ENCODE measurements at places on chromosomes 12 and 14.

GRCh38 chr12:6662602-6662905, 365 bp downstream of the ING4 start:
- DNase-seq, result no peak

DNA sequence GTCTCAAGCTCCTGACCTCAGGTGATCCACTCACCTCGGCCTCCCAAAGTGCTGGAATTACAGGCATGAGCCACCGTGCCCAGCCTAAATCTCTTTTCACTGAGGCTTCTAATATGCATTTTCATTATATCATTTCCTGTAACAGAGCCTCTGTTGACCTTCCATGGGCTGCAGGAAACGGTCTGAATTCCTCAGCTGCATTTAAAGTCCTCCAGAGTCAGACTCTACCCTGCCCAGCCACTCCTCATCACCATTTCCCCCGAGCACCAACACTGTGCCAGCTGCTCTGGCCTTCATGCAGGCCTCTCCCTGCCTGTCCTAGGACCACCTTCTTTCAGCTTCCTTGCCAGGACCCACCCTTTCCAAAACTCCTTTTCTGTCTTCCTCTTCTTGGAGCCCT, 9.8 kb upstream of the NFKBIA start:
- DNase-seq, result no peak

GRCh38 chr14:71579331-71579730, 352.9 kb upstream of the RGS6 start:
- no peak for DNase-seq

DNA sequence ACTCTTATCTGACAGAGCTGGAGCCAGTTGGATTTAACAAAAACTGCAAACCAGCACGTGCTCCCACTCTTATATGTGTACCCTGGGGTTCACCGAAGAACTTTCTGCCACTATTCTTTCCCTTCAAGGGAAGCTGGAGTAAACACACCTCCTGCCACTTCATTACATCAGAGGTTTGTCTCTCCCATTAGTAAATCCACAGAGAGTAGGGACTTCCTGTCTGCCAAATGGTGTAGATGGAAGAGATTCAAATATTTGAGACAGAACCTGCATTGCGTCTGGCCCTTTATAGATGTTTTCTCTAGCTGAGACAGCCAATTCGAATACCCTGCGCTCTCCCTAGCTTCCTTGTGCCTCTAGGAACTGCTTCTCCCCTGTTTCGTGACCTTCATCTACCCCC, 29.1 kb upstream of the AEBP2 start:
- DNase-seq, result no peak

GRCh38 chr12:18750085-18750484, 12.2 kb downstream of the CAPZA3 start:
- DNase-seq, result peak; percentile 50

GRCh38 chr14:74567219-74567618, 44.8 kb downstream of the LTBP2 start:
- DNase-seq, result no peak

- no peak for DNase-seq
These were observed 9.4 kb downstream of the COX16 start for GRCh38 chr14:70350078-70350477.

DNA sequence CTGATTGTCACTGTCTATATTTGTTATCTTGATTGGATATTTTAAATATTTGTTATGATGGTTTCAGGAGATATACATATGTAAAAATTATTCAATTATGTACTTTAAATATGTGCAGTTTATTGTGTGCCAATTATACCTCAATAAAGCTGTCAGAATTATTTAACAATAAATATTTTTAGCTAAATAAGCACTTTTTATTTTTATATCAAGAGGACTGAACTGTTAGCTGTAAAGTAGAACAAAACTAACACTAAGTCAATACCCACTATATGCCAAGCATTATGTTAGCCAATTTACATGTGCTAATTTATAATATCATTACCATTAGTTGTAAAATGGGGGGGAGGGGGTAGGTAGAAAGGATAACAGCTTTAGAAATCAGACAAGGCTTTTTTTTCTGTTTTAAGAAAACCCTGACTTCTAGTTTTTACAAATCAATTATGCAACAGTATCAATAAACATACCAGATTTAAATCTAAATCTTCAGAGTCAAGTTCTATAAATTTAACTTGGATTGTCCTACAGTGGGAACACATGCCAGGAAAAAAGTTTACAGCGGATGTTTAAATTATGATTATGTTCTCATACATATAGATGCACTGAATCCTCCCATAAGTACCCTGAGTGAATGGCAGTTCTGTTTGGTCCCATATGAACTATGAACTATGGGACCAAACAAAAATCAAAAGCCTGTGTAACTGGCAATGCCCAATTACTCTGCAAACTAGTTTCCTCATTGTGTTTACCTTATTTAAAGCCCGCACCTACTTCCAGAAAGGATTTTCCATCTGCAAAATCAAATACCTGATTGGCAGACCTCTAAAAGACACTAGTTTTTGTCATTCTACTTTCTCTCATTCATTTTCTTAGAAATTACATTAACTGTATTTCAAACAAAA, 2.8 kb downstream of the RALGAPA1 start:
- no peak for DNase-seq

DNA sequence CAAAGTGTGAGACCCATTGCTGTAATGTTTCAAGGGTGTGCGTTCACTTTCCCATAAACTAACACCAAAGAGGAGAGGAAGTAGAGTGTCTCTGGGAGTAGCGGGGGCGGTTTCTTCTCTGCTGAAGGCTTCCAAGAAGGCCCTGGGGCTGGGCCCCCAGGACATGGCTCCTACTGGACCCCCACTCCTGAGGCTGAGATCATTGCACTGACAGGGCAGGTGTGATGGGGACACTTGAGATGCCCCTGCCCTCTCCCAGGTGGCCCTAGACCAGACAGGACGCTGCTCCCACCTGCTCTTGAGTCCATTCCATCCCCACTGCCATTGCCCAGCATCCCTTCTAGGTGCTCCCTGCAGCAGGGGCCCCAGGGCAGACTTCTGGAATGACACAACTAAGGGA, 20.1 kb downstream of the TMEM63C start:
- DNase-seq, result no peak

DNA sequence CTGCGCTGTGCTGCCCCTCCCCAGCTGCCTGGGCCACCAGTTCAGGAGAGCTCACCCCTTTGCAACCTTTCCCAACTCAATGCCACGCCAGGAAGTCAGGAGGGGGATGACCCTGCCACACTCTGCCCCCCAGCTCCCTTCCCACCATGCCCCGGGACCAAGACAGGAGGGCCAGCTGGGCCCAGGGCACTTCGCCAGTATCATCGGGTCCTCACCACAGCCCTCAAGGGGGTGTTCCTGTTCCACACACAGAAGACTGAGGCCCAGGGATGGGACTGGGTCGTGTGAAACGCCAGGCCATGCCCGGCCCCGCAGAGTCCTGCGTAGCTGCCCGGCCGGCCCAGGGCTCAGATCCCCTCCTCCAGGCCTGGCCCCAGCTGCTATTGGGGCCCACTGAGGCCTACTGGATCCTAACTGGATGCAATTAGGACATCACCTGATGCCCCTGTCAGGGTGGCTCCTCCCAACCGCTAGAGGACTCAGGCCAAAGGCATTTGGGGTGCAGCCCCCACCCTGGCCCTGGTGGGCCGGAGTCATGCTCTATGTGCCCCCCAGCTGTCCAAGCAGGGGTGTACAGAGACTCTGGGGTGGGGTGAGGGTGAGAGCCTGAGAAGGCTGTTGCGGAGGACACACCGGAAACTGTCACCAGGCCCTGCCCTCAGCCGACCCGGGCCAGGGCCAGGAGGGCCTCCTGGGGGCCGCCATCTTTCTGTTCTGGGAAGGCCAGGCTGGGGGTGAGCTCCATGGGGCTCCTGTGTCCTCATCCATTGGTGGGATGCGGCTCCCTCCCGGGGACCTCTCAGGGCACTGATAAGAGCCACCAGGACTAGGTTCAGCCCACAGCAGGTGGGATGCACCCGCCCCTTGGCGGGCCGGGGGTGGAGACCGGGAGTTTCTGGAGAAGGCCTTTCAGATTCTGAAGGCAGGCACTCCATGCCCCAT, 29.3 kb upstream of the ANKRD9 start:
- no peak for DNase-seq

DNA sequence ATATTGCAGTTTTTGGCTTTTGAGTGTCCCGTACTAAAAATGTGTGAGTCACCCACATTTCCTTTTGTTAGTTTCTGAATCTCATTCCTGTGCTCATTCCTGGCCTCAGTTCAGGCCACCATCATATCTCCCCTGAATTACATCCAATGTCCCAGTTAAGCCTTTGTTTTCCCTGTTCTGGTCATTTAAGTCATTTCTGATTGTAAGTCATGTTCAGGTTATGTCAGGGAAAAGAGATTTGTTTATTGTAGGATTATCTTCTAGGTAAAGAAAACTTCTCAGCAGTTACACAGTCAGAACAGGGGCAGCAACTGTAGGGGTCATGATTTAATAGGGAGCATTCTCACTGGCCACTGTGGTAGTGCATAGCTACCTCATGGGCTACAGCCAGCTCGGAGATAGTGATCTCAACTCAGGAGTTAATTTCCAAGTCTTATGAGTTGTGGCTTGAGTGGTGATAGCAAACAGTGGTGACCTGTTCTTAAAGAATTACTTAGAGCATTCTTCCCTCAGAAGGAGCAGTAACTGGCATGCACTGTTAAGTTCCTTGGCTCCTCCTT, 6.7 kb downstream of the DDX47 start:
- DNase-seq, result peak; percentile 99

DNA sequence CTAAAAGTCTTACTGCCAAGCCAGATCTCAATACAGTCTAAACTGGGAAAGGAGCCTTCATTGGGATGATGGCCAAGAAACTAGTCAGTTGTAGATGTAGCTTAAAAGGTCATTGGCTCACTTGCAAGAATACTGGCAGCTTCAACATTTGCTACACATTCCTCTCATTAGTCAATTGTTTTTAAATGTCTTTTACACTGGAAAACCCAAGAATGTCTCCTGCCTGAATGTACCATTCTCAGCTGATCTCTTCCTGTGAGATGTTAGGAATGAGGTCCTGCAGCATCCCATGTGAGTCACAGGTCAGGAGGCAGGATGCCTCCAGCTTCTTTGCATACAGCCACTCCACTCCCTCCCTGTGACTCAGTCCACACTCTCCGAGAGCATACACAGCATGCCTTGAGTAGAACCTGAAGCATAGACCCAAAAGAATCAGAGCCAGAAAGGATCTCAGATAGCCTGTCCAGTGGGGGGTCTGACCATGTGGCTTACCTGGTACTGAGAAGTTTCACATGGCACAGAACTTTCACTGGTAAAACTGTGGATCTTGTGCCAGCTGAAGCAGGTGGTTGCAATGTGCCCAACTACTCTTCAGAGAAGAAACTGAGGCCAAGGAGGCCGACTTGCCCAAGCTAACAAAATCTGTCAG, 56.0 kb upstream of the HECTD1 start:
- DNase-seq, result peak; percentile 100

DNA sequence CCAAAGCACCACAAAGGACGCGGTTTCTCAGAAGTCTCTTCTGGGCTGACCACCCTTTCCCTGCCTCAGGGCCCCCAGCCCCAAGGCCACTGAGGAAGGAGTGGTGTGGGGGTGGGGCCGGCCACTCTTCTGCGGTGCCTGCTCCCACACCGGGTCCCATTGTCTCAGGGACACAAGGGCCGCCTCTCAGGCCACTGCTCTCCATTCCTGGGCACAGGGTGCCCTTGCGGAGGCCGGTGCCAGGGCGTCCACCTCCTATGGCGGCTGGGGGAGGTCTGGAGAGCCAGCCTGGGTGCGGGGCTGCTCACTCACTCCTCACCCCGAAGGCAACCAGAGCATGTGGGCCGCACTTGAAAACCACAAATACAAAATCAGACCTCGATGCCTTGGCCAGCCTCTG, 44.1 kb downstream of the PRIMA1 start:
- no peak for DNase-seq

DNA sequence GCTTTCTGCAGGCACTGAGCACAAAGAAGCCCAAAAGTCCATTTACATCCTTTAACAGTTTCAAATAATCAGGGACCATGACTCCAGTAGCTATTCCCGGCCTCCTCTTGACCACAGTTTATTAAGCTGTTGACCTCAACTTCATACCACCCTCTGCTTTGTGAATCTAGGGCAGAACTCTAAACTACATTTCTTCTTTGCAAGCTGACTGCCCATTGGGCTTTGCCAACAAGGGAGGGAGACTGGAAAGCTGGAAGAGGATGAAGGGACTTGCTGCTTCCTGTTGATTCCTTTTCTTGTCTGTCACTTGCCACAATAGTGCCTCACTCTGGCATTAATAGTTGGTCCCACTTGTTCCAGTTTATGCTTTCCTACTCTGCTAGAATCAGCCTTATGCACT, 2.7 kb downstream of the CGRRF1 start:
- no peak for DNase-seq

DNA sequence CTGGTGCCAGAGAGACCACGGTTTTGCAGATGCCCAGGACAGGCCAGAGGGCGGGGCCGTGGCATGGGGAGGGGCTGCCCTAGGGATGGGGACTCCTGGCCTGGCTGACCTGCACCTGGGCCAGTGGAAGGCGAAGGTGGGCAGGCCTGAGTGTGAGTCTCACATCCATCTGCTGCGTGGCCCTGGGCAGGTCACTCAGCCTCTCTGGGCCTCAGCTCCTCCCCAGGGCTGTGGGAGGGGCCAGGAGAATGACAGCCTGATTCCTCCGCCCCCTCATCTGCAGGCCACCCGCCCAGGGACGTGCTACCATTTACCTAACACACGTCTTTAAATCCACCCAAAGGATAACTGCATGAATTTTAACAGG, 90.9 kb downstream of the GALNT9 start:
- peak; percentile 7 for DNase-seq

DNA sequence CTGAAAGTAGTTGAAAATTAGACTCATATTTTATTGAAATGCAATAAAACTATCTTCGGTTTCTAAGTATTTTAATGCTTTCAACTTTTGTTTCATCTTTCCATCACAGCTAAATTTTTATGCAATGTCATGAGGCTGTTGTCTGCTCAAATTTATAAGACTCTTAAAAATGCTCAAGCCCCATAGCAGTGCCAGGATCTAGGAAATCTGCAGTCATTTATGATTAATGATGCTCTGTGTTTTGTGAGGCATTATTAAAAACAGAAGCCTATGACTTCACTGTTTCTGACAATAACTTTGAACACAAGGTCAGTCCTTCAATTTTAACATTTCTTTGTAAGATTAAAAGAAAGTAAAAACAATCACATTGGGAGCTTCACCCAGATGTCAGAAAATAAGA, 112.5 kb downstream of the ALX1 start:
- no peak for DNase-seq

- no peak for DNase-seq
These were observed 4.2 kb upstream of the ASPG start for GRCh38 chr14:104081261-104081835.

DNA sequence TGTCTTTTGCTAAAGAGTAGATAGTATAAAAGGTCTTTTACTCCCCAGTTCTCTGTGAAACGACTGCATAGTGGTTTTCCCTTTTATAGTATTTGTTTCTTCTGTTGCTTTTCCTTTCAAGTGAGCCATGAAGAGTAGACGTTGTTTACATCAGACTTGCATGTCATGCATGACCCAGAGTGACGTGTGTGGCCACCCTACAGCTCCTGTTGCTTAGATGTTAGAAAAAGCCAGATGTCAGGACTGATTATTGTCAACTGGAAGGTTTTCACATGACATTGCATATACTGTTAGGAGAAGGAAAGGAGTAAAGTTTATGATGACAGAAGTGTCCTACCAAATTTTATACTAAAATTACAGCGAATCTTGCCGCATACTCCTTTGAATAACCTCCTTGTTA, 1.3 kb upstream of the RD3L start:
- DNase-seq, result no peak

All from iris pigment epithelial cell (primary cell).